ENCODE measurements at places on chromosomes 6 and 20. TPM values are rescaled to one million over a fixed set of nuclear protein-coding genes. Genes with fewer than 3 reads are reported as not detected.

Gene DEFB121
- total RNA-seq = not detected

Gene CST5
- not detected for total RNA-seq

Gene CTAGE9
- not detected for total RNA-seq

Gene LY6G6D
- total RNA-seq = not detected

Gene DDX27
- 12.5 TPM for total RNA-seq

Gene EPB41L1
- total RNA-seq = 16.0 TPM

Gene HMGA1
- 41.9 TPM for total RNA-seq

Gene ZBTB2
- total RNA-seq = 5.9 TPM

Gene ARFGAP1
- 40.4 TPM for total RNA-seq

Gene RBM38
- 50.4 TPM for total RNA-seq

Gene PROKR2
- not detected for total RNA-seq

Gene TRERF1
- 0.91 TPM for total RNA-seq

Gene MAP3K4
- 28.9 TPM for total RNA-seq

Gene LGSN
- total RNA-seq = not detected

Gene METTL24
- 1.2 TPM for total RNA-seq

Gene TXLNB
- 147 TPM for total RNA-seq

Gene ADIG
- not detected for total RNA-seq

Gene PRR18
- total RNA-seq = not detected

DNA sequence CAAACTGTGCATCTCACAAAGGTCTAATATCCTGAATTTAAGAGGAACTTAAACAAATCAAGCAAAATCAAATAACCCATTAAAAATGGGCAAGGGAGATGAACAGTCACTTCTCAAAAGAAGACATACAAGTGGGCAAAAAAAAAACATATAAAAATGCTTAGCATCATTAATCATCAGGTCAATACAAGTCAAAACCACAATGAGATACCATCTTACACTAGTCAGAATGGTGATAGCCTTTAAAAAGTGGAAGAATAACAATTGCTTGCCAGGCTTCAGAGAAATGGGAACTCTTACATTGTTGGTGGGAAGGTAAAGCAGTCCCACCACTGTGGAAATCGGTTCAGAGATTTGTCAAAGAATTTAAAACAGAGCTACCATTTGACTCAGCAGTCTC is 646.7 kb upstream of the PTCHD4 start:
- DNase-seq = no peak
- H3K27ac ChIP-seq = no peak overlapping the region
- H3K4me1 ChIP-seq = no peaks in the 10 kb centered on the region
- H3K4me3 ChIP-seq = no peak overlapping the region

DNA sequence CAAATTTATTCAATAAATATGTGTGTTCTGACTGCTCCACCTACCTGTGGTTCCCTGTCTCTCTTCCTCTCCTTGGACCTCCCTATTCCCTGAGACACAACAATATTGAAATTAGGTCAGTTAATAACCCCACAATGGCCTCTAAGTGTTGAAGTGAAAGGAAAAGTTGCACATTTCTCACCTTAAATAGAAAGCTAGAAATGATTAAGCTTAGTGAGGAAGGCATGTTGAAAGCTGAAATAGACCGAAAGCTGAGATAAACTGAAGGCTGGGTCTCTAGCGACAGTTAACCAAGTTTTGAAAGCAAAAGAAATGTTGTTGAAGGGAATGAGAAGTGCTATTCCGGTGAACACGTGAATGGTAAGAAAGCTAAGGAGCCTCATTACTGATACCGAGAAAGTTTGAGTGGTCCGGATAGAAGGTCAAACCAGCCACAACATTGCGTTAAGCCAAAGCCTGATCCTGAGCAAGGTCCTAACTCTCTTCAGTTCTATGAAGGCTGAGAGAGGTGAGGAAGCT is 34.1 kb downstream of the UST start:
- DNase-seq = no peak
- H3K4me1 ChIP-seq = peaks cover 10% of the 10 kb centered on the region
- no peaks in the 10 kb centered on the region for H3K27me3 ChIP-seq
- H3K4me3 ChIP-seq = no peak overlapping the region

- peak overlapping the region; percentile 100 for H3K27ac ChIP-seq
- no peaks in the 10 kb centered on the region for H3K27me3 ChIP-seq
- H3K4me3 ChIP-seq = peak overlapping the region; percentile 78
- H3K4me1 ChIP-seq = peaks cover 60% of the 10 kb centered on the region
- no peak for DNase-seq
- H3K36me3 ChIP-seq = peaks cover 15% of the 10 kb centered on the region
These were observed 2.0 kb downstream of the STK35 start for GRCh38 chr20:2103461-2104153.

DNA sequence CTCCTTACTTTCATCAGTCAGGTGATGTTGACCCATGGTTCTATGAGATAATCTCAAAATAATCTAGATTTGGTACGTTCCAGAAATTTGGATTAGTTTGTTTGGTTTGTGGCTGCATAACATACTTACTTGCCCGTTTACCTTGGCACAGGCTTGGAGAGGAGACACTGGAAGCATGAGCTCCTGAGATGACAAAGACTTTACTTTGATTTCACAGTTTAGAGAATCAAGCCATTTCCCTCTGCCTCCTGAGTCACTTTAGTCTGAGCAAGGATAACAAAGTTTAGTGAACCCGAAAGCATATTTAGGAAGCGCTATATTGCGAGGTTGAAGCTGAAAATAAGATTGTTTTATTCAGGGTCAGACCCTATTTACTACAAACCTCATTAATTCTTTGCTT is 643.4 kb downstream of the QKI start:
- H3K4me1 ChIP-seq = no peaks in the 10 kb centered on the region
- no peaks in the 10 kb centered on the region for H3K36me3 ChIP-seq
- H3K27ac ChIP-seq = no peak overlapping the region

GRCh38 chr6:142940487-142940886 is 4.5 kb downstream of the HIVEP2 start:
- no peaks in the 10 kb centered on the region for H3K36me3 ChIP-seq
- H3K27ac ChIP-seq = no peak overlapping the region
- DNase-seq = no peak
- H3K27me3 ChIP-seq = no peaks in the 10 kb centered on the region
- H3K4me1 ChIP-seq = peaks cover 15% of the 10 kb centered on the region
- H3K4me3 ChIP-seq = no peak overlapping the region

- no peak for DNase-seq
- no peaks in the 10 kb centered on the region for H3K36me3 ChIP-seq
- no peaks in the 10 kb centered on the region for H3K27me3 ChIP-seq
- peak overlapping the region; percentile 94 for H3K27ac ChIP-seq
- peak overlapping the region; percentile 90 for H3K4me3 ChIP-seq
- H3K4me1 ChIP-seq = peaks cover 58% of the 10 kb centered on the region
These were observed 550 bp downstream of the PLAGL2 start for GRCh38 chr20:32206760-32207625.

DNA sequence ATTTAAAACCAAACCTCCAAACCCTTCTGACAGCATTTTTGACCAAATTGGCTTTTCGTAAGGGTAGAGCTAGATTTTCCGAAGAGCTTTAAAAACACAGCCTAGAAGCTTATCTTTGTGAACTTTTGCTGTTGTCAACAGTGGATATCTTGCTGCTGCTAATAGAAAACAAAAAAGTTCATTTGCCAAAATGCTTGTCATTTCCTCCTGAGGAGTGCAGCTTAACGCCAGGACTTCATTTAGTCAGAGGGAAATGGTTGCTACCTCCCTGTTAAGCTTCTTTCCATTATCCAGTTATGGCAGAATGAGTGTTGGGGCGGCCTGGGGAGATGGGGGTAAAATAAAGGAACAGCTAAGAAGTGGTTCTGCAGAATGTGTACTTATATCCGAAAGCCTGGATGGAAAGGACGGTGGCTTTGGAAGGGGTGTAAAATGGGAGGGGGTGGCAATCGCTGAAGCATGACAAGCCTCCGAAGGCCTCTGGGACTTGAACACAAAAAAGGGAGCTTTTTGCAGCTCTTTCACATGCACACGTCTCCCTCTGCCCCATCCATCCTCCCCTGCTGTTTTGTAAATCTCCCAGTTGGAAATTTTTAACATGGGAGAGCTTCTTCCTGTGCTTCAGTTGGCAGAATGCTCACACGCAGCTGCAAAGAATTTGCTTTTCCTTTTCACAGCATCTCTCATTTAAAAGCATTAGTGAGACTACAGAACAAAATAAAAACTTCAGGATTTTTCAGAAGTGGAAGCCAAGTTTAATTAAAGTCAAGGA is 22.5 kb downstream of the JARID2 start:
- H3K27me3 ChIP-seq = no peaks in the 10 kb centered on the region
- H3K36me3 ChIP-seq = no peaks in the 10 kb centered on the region
- H3K27ac ChIP-seq = peak overlapping the region; percentile 56
- peaks cover 60% of the 10 kb centered on the region for H3K4me1 ChIP-seq

DNA sequence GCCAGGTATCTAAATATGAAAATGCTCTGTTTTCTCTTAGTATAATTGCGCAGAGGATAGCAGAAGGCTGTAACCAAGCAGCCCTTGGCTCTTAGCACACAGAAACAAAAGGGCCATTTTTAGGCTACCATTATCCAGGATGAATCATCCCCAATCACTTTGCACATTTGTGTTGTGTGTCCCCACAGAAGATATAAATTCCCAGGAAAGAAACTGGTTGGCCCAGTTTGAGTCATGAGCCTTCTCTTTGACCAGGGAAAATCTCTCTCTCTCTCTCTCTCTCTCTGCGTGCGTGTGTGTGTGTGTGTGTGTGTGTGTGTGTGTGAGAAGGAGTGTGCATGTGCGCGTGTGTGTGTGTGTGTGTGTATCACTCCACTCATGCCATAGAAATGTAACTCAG is 178.5 kb downstream of the FRK start:
- H3K36me3 ChIP-seq = no peaks in the 10 kb centered on the region
- DNase-seq = no peak
- no peaks in the 10 kb centered on the region for H3K4me1 ChIP-seq
- H3K4me3 ChIP-seq = no peak overlapping the region
- H3K27ac ChIP-seq = no peak overlapping the region
- no peaks in the 10 kb centered on the region for H3K27me3 ChIP-seq

- no peaks in the 10 kb centered on the region for H3K36me3 ChIP-seq
- H3K4me3 ChIP-seq = no peak overlapping the region
- no peak overlapping the region for H3K27ac ChIP-seq
- no peaks in the 10 kb centered on the region for H3K4me1 ChIP-seq
- peaks cover 72% of the 10 kb centered on the region for H3K27me3 ChIP-seq
These were observed 89.9 kb downstream of the YTHDF1 start for GRCh38 chr20:63125838-63126601.

- H3K27ac ChIP-seq = no peak overlapping the region
- H3K27me3 ChIP-seq = no peaks in the 10 kb centered on the region
- no peak for DNase-seq
- no peaks in the 10 kb centered on the region for H3K36me3 ChIP-seq
- no peaks in the 10 kb centered on the region for H3K4me1 ChIP-seq
- no peak overlapping the region for H3K4me3 ChIP-seq
These were observed 19.8 kb downstream of the ABCF1 start for GRCh38 chr6:30591008-30591407.

DNA sequence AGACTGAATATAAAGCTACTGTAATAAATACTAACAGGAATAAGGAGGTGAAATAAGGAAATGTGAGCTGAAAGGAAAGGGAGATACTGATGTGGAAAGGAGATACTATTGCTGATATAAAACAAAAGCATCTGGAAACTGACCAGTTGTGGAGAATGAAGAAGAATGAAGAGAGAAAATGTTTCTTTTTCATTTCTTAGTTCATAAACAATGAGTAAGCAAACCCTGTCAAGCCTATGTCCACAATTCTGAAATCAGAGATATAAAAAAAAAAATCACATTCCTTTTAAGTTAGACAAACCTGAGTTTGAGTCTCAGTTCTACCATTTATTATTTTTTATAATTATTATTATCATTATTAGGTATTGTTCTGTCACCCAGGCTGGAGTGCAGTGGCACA is 121.6 kb upstream of the GJE1 start:
- H3K36me3 ChIP-seq = no peaks in the 10 kb centered on the region
- no peak overlapping the region for H3K4me3 ChIP-seq
- H3K27me3 ChIP-seq = no peaks in the 10 kb centered on the region
- H3K4me1 ChIP-seq = no peaks in the 10 kb centered on the region

DNA sequence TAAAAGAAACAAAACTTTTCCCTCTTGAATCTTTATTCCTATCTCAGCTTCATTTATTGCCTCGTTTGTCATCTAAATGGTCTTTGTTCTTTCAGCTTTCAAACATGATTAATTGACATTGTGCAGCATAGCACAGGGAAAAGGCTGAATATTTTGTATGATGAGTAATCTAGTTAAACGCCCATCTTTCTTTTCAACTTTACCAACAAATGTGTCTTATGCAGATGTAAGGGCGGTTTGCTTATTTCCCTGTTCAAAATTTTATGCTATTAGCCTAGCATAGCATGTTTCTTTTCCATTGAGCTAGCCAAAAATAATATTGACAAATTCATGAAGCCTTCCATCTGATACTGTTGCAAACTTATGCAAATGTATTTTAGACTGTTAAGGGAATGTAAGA is 176.4 kb upstream of the AKAP12 start:
- H3K4me3 ChIP-seq = no peak overlapping the region
- peaks cover 10% of the 10 kb centered on the region for H3K4me1 ChIP-seq
- H3K27ac ChIP-seq = no peak overlapping the region
- DNase-seq = no peak
- no peaks in the 10 kb centered on the region for H3K36me3 ChIP-seq

DNA sequence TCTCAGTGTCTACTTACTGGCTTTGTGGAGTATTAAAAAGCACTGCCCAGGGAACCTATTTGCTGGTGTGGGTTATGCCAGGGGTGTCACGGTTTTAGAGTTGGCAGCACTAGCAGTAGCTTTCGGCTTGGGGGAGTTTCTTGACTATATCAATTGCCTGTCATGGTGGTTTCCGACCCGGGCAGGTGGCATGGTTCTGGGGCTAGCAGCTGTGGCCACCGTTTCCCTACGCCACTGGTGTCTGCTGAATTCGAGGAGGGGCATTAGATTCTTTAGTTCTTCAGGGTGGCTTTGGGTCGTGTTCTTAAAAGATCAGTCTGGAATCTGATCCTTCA is 55.6 kb upstream of the FOXC1 start:
- H3K4me1 ChIP-seq = peaks cover 5% of the 10 kb centered on the region
- H3K4me3 ChIP-seq = no peak overlapping the region
- H3K27ac ChIP-seq = peak overlapping the region; percentile 79
- no peaks in the 10 kb centered on the region for H3K36me3 ChIP-seq
- no peak for DNase-seq

GRCh38 chr20:61118429-61119224 is 133.4 kb upstream of the CDH4 start:
- no peaks in the 10 kb centered on the region for H3K4me1 ChIP-seq
- no peak overlapping the region for H3K27ac ChIP-seq
- no peak for DNase-seq
- H3K36me3 ChIP-seq = no peaks in the 10 kb centered on the region

DNA sequence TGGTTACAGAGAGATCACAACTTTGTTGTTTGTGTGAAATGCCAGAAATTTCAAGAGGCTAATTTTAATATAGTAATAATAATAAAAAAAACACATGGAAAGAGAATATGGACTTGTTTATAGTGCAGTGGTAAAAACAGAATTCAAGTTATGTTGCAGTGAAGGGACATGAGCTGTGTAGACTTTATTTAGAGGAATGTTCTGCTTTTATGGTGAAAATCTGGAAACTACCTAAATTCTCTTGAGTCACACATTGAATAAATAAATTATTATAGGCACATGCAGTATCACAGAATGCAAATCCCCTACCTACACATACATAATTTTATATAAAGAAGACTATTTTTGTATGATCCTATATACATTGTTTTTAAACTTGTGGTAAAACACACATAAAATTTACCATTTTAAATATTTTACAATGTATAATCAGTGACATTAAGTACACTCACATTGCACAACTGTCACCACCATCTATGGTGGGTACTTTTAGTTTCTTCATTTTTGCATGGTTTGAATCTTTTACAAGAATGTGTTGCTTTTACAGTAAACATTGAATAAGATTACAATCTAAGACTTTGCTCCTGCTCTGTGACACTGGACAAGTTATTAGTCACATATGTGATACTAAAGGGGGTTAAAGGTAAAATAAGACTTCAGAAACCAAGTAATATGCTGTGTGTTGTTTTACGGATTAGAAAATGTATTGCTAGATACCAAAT is 107.4 kb downstream of the B3GAT2 start:
- H3K4me3 ChIP-seq = no peak overlapping the region
- H3K4me1 ChIP-seq = no peaks in the 10 kb centered on the region
- no peak overlapping the region for H3K27ac ChIP-seq
- DNase-seq = no peak
- H3K27me3 ChIP-seq = no peaks in the 10 kb centered on the region

All from heart right ventricle (tissue), 16 donors.